ENCODE measurements at places on chromosomes 16 and 17.

GRCh38 chr17:78473951-78474613, 95.6 kb downstream of the PGS1 start:
- DNase-seq, result no peak

GRCh38 chr17:75927286-75927922, 13.4 kb downstream of the FBF1 start:
- no peak for DNase-seq

DNA sequence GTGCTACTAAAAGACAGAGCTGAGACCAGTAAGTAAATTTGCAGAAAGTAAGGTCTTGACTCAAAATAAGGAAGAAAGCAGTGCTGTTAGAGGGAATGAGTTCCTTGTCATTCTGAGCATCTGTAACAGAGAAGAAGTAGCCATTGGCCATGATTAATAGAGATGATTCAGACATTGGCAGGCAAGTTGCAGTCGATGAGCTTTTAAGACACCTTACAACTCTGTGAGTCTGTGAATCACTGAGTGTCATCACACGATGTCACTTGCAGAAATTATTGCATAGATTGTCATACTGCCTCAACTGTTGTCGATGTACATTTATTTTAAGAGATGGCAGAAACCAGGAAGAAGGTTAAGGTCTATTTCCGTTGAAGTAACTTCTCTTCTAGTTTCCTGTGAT, 201.1 kb upstream of the CDH13 start:
- DNase-seq, result no peak

DNA sequence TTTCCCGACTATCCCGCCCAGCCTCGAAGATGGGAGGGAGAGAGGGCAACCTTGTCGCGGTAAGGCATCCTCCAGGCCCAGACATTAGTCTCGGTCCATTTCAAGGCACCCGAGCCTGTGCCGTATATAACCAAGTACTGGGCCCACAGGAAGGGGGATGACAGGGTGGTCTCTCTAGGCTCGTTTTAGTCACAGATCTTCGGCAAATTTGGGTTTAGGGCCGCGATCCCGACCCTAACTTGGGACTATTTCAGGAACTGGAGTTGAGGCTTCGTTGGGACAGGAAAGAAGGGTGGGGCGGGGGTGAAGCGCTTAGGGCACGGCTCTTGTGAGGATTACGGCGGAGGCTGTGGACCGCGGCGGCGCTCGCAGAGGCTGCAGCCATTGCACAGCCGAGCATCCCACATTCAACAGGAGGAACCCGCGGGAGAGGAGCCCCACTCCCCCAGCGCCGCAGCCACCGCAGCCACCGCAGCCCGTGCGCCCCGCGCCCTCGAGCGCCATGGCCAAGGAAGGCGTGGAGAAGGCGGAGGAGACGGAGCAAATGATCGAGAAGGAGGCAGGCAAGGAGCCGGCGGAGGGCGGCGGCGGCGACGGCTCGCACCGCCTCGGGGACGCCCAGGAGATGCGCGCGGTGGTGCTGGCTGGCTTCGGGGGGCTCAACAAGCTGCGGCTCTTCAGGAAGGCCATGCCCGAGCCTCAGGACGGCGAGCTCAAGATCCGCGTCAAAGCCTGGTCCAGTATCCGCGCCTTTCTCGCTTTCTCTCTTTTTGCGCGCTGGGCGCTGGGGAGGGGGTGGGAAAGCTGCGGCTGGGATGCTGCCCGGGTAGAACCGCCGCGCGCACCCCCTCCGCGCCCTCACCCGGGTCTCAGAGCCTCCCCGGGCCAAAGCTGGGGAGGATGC, at the start of gene VAT1L:
TSS of gene VAT1L (plus strand) at position 384 of the 904 bp plus-strand sequence. CDS start at position 503, 119 bp downstream.
- DNase-seq, result no peak

DNA sequence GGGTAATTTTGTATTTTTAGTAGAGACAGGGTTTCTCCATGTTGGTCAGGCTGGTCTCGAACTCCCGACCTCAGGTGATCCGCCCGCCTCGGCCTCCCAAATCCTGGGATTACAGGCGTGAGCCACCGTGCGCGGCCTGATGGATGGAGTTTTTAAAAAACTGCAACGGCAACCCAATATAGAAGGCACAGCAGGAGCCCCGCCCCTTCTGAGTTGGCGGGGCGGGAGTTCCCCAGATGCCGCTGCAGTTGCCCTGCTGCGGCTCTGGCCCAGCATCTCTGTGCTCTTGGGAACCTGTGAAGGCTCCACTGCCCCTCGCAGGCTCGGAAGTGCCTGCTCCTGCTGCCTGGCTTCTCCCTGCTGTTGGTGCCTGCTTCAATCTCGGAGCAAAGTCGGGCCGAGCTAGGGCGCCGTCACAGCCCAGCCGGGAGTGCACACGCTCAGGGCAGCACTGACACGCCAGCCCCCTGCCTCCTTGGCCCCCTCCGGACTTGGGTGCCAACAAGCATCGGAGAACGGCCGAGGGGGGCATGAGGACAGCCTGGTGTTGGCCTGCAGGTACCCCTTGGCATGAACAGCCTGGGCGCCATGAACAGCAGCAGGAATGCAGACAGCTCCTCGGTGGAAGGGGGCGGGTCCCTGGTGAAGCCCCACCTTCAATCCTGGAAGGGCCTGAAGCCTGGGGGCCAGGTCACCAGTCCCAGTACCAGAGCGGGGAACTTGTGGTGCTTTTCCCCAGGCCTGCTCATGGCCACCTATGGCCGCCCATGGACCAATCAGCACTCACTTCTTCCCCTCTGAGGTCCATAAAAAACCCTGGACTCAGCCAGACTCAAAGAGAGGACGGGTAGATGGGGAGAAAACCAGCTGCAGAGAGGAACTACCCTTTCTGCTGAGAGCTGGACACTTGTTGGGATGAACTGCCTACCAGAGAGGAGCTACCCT, 2.3 kb upstream of the NT5M start:
- peak; percentile 74 for DNase-seq

- no peak for DNase-seq
Observed at GRCh38 chr17:7293159-7293558, 1.3 kb downstream of the YBX2 start.

- no peak for DNase-seq
Observed at GRCh38 chr16:67504031-67505021, 21.0 kb upstream of the AGRP start.

- no peak for DNase-seq
Observed at GRCh38 chr17:80385046-80385445, 29.9 kb upstream of the ENDOV start.

DNA sequence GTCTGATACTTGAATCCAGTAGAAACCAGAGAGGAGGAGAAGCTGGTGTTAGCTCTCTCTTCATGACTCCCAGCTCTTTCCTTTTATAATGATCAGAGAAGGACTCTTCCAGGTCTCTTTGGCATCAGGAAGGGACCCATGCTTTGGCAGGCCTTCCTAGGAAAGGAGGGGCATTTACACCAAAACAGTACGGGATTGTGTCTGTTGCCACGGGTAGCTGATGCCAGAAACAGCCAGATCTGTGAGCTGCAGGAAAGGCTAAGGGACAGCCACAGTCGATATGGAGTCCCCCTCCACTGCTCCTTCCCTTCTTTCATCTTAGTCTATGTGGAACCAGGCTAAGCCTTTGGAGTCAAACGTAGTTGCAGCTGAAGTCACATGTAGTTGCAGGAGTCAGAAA, 9.3 kb downstream of the CEP295NL start:
- no peak for DNase-seq

DNA sequence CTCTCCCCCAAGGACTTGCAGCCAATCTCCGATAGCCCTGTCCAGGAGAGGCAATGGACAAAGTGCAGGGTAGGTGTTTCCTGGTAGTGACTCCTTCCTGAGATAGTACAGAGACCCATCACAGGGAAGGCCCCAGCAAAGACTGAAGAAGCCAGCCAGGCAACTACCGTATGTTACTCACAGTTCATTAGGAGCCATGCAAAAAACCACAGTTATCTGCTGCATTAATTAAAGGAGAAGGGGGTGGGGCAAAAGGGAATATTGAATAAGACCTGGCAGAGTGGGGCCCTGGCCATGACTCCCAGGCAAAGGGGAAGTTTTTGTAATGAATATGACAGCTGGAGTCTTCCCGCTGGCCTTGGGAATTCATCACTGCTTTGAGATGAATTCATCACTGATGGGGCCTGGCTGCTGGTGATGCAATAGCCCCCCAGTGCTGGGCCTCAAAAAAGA, 2.5 kb upstream of the SLC13A2 start:
- no peak for DNase-seq
